ENCODE measurements at places on chromosomes 5 and 9. TPM values are rescaled to one million over a fixed set of nuclear protein-coding genes. Genes with fewer than 3 reads are reported as not detected.

DNA sequence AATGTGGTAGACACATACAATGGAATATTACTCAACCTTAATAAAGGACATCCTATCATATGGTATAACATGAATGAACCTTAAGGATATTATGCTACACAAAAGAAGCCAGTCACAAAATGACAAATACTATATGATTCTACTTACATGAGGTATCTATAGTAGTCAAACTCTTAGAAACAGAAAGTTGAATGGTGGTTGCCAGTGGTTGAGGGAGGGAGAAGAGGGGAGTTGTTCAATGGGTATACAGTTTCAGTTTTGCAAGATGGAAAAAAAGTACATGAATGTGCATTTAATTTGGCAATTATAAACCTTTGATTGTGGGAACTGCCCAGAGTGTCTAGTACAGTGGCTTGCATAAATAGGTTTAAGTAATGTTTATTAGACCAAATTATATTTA is 473.3 kb upstream of the ZNF608 start:
- no peaks in the 10 kb centered on the region for H3K4me1 ChIP-seq
- no peak for DNase-seq
- H3K27me3 ChIP-seq = no peaks in the 10 kb centered on the region
- H3K4me3 ChIP-seq = no peak overlapping the region

DDX41 gene
- total RNA-seq = 88.2 TPM

GRCh38 chr9:13810510-13810909 is 503.4 kb downstream of the NFIB start:
- no peak overlapping the region for H3K27ac ChIP-seq
- H3K4me3 ChIP-seq = no peak overlapping the region
- H3K4me1 ChIP-seq = no peaks in the 10 kb centered on the region
- no peaks in the 10 kb centered on the region for H3K36me3 ChIP-seq
- no peak for DNase-seq
- H3K27me3 ChIP-seq = no peaks in the 10 kb centered on the region

MARVELD2 gene
- 0.84 TPM for total RNA-seq

- H3K4me1 ChIP-seq = no peaks in the 10 kb centered on the region
- H3K36me3 ChIP-seq = no peaks in the 10 kb centered on the region
- no peaks in the 10 kb centered on the region for H3K27me3 ChIP-seq
- no peak overlapping the region for H3K4me3 ChIP-seq
Observed at GRCh38 chr5:149412783-149413476, 33.8 kb upstream of the IL17B start.

MACIR gene
- total RNA-seq = 2.0 TPM

DNA sequence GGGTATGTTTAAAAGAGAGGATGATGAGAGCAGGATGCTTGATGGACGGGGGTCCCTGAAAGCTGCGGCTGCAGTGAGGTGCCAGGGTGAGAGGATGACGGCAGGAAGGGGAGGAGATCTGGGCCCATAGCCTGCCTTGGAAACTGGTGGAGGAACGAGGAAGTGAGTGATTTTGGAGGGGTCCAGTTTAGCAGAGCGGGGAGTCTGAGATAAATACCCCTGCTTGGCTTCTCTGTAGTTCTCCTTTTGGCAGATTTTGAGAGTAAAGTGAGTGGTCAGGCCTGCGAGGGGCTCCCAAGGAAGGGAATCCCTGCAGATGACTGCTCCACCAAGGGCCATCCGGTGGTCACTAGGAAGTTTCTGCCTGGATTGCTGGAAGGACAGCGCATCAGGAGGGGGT is 98.5 kb upstream of the PTCH1 start:
- no peaks in the 10 kb centered on the region for H3K4me1 ChIP-seq
- no peaks in the 10 kb centered on the region for H3K27me3 ChIP-seq
- H3K36me3 ChIP-seq = no peaks in the 10 kb centered on the region
- no peak overlapping the region for H3K27ac ChIP-seq

GRCh38 chr9:70529377-70529776 is 114.9 kb upstream of the KLF9 start:
- no peaks in the 10 kb centered on the region for H3K4me1 ChIP-seq
- H3K27me3 ChIP-seq = no peaks in the 10 kb centered on the region
- H3K36me3 ChIP-seq = no peaks in the 10 kb centered on the region
- no peak overlapping the region for H3K27ac ChIP-seq
- no peak for DNase-seq

SLCO6A1 gene
- not detected for total RNA-seq

DNA sequence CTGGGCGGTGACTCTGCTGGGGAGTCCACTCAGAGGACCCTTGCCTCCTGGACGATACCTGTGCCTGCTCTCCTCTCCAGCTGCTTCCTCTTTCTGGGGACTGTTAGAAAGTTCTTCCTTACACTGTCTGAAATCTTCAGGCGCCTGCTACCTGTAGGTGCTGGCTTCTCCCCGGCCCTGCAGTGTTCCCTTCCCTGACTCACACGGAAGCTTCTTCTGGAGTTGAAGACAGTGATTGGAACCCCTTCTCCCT is 562 bp downstream of the GSN start:
- no peaks in the 10 kb centered on the region for H3K36me3 ChIP-seq
- no peaks in the 10 kb centered on the region for H3K27me3 ChIP-seq
- no peaks in the 10 kb centered on the region for H3K4me1 ChIP-seq
